ENCODE measurements at places on chromosomes 13 and 19.

DNA sequence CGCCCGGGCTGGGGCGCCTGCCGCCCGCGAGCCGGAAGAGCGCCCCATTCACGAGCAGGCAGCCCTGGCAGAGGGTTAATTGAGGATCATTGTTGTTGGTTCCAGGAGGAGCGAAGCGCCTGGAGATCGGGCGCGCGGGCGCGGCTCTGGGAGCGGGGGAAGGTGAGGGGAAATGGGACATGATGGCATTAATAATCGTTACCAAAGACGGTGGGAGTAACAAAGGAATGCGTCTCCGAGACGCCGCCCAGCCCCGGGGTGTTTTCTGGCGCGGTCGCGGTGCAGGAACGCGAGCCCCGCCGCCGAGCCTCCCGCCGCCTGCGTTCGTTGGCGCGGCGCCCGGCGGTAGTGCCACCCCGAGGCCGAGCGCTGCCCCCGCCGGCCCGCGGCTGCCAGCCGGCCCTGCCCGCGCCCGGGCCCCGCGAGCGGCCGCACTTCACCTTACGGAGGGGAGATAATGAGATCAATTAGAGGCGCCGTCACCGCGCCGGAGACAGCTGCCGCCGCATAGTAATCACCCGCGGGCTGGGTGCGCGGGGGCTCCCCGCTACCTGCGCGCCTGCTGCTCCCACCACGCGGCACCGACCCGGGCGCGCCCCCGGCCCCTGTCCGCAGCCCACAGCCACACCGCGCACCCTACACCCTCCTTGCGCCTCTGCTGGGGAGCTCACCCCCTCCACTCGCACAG is 2.8 kb downstream of the ZNF536 start:
- H3K4me1 ChIP-seq, result peaks cover 2% of the 10 kb centered on the region
- no peak overlapping the region for H3K27ac ChIP-seq
- H3K36me3 ChIP-seq, result no peaks in the 10 kb centered on the region
- no peak overlapping the region for H3K4me3 ChIP-seq
- no peak for DNase-seq

GRCh38 chr13:81326913-81327312 is 986.0 kb upstream of the SPRY2 start:
- H3K27ac ChIP-seq, result no peak overlapping the region
- H3K4me3 ChIP-seq, result no peak overlapping the region
- H3K36me3 ChIP-seq, result no peaks in the 10 kb centered on the region
- no peaks in the 10 kb centered on the region for H3K27me3 ChIP-seq
- H3K4me1 ChIP-seq, result no peaks in the 10 kb centered on the region

DNA sequence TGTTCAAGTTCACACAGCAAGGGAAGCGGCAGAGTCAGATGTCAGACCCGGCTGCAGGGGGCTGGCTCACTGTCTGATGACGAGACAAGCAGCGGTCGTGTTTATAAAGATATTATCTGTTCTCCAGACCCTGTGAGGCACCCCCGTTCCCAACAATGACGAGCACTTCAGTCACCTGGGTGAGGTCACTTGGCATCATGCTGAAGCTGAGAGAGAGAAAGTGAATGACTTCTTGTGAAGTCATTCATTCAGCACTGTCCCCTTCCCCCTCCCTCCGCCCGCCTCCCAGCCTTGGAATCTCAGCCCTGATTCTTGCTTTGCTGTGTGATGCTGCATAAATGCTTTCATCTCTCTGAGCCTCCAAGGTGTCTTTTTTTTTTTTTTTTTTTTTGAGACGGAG is 4.9 kb upstream of the LYPD3 start:
- peaks cover 75% of the 10 kb centered on the region for H3K4me1 ChIP-seq
- peak; percentile 65 for DNase-seq
- H3K36me3 ChIP-seq, result peaks cover under 1% of the 10 kb centered on the region
- peak overlapping the region; percentile 99 for H3K27ac ChIP-seq
- no peaks in the 10 kb centered on the region for H3K27me3 ChIP-seq
- peak overlapping the region; percentile 67 for H3K4me3 ChIP-seq

DNA sequence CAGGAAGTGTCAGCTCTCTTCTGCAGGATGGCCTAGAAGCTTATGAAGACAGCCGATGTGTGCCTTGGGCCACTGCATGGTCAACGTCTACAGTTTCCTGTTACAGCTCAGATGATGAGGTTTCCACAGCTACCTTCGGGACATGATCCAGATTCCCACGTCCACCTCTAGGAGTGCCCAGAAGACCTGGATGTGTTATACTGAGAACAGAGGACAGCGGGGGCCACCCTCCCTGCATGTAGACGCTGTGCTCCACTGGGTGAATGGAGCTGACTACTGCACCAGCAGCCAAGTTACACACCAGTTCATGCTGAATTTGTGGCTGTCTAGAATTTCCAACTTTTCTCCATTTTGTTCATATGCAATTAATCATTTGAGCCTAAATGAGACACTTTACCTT is 78.5 kb upstream of the MTIF3 start:
- peaks cover 19% of the 10 kb centered on the region for H3K4me1 ChIP-seq
- no peak overlapping the region for H3K27ac ChIP-seq
- peaks cover 3% of the 10 kb centered on the region for H3K27me3 ChIP-seq
- no peak for DNase-seq
- no peaks in the 10 kb centered on the region for H3K36me3 ChIP-seq

DNA sequence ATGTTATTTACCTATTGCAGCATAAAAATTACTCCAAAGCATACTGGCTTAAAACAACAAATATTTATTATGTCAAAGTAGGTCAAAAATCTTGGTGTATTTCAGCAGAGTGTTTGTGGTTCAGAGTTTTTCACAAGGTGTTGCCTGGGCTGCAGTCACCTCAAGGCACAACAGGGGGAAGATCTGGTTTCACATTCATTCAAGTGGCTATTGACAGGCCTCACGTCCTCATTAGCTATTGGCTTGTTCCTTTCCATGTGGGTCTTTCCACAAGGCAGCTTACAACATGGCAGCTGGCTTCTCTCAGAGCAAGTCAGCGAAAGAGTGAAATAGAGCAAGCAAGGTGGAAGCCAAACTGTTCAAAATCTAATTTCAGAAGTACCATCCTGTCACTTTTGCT is 602.9 kb downstream of the OLFM4 start:
- H3K27ac ChIP-seq, result no peak overlapping the region
- no peaks in the 10 kb centered on the region for H3K36me3 ChIP-seq
- no peak for DNase-seq
- no peaks in the 10 kb centered on the region for H3K27me3 ChIP-seq
- no peak overlapping the region for H3K4me3 ChIP-seq

DNA sequence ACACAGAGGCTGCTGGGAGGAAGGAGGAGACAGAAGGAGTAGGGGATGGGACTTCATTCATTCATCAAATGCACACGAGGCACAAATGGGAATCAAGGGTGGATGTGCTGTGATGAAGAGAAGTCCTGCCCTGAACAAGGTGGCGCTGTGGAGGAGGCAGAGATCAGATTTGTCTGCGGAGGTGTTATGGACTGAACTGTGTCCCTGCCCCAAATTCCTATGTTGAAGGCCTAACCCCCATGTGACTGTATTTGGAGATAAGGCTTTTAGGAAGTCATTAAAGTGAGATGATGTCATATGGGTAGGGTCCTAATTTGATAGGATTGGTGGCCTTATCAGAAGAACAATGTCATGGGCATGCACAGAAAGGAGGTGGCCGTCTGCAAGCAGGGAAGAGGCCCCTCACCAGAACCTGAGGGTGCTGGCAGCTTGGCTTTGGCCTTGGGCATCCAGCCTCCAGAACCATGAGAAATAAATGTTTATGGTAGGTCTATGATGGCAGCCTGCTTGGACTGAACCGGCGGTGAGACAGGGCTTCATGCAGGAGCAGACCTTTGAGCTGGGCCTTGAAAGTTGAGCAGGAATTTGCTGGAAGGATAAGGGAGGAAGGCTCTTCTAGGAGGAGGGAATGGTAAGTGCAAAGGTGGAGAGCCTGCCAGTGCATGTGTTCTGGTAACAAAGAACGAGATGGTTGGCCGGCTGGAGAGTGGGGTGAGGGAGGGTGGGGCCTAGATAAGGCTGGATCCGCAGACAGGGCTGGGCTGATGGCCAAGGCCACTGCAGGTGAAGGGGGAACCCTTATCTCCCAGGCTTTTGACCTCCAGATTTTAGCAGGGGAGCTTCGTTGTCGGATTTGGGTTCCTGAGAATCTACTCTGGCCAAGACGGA is 2.7 kb upstream of the CEBPA start:
- no peak overlapping the region for H3K4me3 ChIP-seq
- H3K4me1 ChIP-seq, result peaks cover 6% of the 10 kb centered on the region

GRCh38 chr19:31439270-31439573 is 90.0 kb upstream of the TSHZ3 start:
- H3K4me1 ChIP-seq, result no peaks in the 10 kb centered on the region
- peaks cover 7% of the 10 kb centered on the region for H3K27me3 ChIP-seq
- H3K27ac ChIP-seq, result no peak overlapping the region

GRCh38 chr13:19664481-19665230 is 31.2 kb downstream of the MPHOSPH8 start:
- peaks cover 6% of the 10 kb centered on the region for H3K4me1 ChIP-seq
- H3K36me3 ChIP-seq, result peaks cover 35% of the 10 kb centered on the region
- no peaks in the 10 kb centered on the region for H3K27me3 ChIP-seq
- peak overlapping the region; percentile 78 for H3K27ac ChIP-seq

DNA sequence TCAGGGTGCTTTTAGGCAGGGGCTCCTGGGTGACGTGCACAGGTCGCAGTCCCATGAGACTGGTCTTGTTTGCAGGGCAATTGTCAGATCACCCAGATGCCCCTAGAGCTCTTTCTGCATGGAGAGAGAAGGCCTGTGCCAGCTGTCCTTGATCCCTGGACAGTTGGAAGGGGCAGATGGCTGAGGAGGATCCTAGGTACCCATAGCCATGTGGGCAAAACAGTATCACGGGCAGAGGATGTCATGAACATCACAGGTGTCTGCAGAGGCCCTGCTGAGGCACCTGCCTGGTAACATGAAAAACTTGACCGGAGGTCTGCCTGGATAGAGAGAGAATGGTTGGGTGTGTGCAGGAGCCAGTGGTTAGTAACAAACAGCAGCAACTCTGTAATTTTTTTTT is 99.3 kb downstream of the ZNF536 start:
- no peak overlapping the region for H3K4me3 ChIP-seq
- peaks cover 2% of the 10 kb centered on the region for H3K4me1 ChIP-seq
- peaks cover 4% of the 10 kb centered on the region for H3K36me3 ChIP-seq
- DNase-seq, result no peak

GRCh38 chr19:54877471-54877870 is 3.4 kb downstream of the FCAR start:
- H3K27ac ChIP-seq, result no peak overlapping the region
- peaks cover 11% of the 10 kb centered on the region for H3K4me1 ChIP-seq
- no peak for DNase-seq
- H3K4me3 ChIP-seq, result no peak overlapping the region
- no peaks in the 10 kb centered on the region for H3K36me3 ChIP-seq
- peaks cover 28% of the 10 kb centered on the region for H3K27me3 ChIP-seq

- H3K27ac ChIP-seq, result no peak overlapping the region
- H3K27me3 ChIP-seq, result peaks cover 34% of the 10 kb centered on the region
- peaks cover 5% of the 10 kb centered on the region for H3K4me1 ChIP-seq
- no peak overlapping the region for H3K4me3 ChIP-seq
Observed at GRCh38 chr19:5394551-5395505, 54.2 kb upstream of the PTPRS start.

DNA sequence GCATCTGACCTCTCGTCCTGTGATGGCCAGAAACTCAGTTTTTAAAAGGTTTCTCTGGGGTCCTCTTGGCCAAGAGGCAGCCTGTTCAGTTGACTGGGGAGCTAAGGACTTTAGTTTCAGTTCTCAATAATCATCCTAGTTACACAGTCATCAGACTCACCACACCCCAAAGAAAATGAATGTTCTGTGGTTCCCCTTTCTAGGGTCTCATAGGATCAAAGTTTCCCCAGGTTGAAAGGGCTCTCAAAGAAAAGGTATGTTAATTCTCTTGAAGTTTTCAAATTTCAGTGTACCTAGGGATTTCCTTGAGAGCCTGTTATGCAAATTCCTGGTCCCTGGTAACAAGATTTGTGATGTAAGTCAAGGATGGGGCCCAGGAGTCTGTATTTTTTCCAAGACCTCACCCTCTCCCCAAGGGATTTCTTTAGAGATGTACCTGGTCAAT is 94.9 kb downstream of the FAM216B start:
- peaks cover 9% of the 10 kb centered on the region for H3K36me3 ChIP-seq
- no peak for DNase-seq
- H3K4me3 ChIP-seq, result no peak overlapping the region

DNA sequence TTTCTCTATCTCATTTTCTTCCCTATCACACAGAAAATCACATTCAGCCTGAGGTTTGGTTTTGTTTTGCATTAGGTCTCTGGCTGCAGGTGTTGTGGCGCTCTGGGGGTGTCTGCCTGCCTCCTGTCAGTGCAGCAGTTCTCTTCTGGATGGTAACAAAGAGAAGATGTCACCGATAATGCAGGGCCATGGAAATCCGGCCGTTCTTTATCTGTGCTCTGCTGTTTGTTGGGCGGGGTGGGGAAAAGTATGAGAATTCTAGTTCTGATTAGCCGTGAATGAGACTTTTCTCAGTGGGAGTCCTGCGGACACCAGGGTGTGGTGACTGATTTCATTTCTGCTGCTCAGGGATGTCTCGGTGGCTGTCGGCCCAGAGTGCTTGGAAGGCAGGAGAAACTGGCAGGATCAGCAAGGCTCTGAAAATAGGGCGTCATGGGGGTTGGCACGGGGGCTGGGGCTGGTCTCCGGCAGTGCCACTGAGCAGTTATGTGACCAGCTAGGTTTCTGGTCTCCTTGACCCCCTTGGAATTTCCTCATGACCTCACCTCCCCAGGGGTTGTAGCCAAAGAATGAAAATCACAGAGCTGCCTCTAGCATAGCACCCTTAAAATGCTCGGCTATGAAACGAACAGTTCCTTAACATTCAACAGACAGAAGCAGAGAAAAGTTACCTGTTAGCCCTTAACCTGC is 5.0 kb downstream of the RNF113B start:
- H3K4me3 ChIP-seq, result no peak overlapping the region
- H3K4me1 ChIP-seq, result no peaks in the 10 kb centered on the region
- DNase-seq, result no peak
- H3K36me3 ChIP-seq, result no peaks in the 10 kb centered on the region
- H3K27me3 ChIP-seq, result peaks cover 31% of the 10 kb centered on the region

DNA sequence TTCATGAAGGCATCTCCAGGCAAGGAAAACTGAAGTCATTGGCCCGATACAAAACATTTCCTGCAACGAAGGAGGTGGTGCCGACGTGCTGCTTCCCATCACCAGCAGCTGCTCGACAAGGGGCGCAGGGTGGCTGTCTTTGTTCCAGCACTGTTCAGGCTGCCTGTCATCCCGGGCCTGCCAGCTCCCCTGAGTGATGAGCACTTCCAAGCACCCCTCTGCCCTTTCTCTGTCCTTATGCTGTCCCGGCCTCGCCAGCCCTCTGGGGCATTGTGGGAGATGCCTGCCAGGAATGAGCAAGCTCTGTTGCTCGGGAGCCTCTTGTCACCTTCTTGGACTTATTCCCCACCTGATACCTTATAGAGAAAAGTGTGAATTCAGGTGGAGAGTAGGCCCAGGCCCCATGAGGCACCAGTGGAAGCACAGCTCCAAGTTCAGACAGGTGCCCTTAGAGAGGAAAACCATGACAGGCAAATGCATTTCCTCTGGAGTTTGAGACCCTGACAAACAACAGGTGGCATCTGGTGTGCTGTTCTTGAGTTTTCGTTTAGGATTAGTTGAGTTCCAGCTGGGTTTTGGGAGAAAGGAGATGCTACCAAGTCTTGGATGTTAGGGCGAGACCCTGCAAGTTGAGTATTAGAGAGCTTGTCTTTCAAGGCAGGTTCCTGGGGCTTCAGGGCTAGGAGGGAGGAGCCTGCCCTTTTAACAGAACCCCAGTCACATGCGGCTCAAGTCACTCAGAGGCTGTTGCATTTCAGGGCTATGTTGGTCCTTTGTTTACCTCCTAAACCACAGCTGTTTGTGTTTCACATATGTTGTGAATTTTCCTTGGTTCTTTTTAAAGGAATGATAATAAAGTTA is 21.4 kb downstream of the BBC3 start:
- H3K27me3 ChIP-seq, result no peaks in the 10 kb centered on the region
- peaks cover 60% of the 10 kb centered on the region for H3K36me3 ChIP-seq
- no peak for DNase-seq
- peak overlapping the region; percentile 83 for H3K27ac ChIP-seq
- no peak overlapping the region for H3K4me3 ChIP-seq
- peaks cover 8% of the 10 kb centered on the region for H3K4me1 ChIP-seq
